H1 (cell line): ENCODE measurements at places on chromosomes 4 and X.

DNA sequence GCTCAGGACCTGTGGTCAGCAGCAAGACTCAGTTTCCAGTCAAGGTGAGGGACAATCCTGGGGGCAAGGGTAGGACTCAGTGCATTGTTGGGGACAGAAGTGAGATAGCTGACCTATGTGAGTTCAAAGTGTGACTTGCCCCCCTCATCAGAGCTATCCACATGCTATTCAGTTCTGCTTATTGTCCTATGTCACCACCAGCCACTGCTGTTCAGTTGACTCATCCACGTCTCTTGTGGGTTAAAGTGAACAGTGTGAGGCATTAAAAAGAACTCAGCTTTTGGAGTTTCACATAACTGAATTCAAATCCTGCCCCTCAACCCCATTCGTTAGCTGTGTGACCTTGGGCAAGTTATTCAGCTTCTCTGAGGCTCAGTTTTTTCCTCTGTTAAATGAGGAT lies 4.4 kb upstream of the APLN start:
- no peaks in the 10 kb centered on the region for H3K36me3 ChIP-seq
- H3K27ac ChIP-seq, result no peak overlapping the region
- no peak for DNase-seq
- H3K27me3 ChIP-seq, result no peaks in the 10 kb centered on the region
- H3K4me1 ChIP-seq, result peaks cover 2% of the 10 kb centered on the region; the same call in 1 of the 2 replicates
- H3K4me3 ChIP-seq, result no peak overlapping the region

DNA sequence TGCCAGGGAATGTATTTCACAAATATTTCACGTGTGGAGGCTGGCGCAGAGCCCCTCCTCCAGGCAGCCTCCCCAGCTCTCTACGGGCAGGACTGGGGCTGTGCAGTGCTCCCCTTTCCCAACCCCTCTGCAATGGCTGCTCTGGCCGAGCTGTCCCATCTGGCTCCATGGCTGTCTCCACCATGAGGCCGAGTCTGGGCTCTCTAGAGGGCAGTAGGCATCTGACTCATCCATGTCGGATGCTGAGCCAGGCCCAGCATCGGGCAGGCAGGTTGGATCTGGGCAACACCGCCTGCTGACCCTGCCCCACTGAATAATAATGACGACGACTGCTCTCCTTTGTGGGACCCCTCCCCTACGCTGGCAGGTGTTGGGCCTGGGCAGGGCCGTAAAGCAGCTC lies 11.0 kb upstream of the SH3TC1 start:
- no peaks in the 10 kb centered on the region for H3K36me3 ChIP-seq
- H3K4me3 ChIP-seq, result no peak overlapping the region
- H3K4me1 ChIP-seq, result peaks cover 3% of the 10 kb centered on the region; the same call in 1 of the 2 replicates
- no peak overlapping the region for H3K27ac ChIP-seq
- H3K27me3 ChIP-seq, result no peaks in the 10 kb centered on the region
- DNase-seq, result no peak

DNA sequence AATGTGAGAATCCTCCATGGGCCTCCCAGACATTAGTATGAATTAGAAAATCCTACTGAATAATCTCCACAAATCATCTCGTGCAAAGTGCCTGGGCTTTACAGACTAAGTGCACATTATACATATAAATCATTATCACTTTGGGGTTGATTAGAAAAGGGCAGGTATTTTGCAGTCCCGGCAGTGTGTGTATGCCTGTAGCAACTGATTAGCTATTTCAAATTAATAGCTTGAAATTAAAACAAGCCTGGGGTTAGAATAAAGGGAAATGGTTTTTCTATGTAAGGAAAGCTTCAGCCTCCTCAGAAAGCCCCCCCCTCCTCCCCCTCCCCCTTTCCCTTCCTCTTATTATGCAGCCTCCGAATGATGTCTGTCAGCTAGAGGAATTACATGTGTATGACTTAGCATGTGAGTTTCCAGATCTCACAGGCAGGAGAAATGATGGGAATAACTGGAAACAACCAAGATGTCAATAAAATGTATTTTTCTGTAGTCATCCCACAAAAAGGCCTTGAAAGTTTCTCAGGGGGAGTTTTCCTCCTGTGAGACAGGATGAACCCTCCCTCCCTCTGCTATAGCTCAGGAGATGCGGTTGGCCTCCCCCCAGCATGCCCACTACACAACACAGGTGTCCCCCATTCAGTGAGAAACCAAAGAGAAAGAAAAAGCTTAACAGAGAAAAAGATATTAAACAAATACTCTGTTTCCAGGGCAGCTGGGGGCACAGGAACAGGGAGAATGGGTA lies 41.2 kb upstream of the RASGEF1B start:
- no peaks in the 10 kb centered on the region for H3K27me3 ChIP-seq
- no peak for DNase-seq
- H3K27ac ChIP-seq, result no peak overlapping the region
- no peak overlapping the region for H3K4me3 ChIP-seq
- no peaks in the 10 kb centered on the region for H3K36me3 ChIP-seq

DNA sequence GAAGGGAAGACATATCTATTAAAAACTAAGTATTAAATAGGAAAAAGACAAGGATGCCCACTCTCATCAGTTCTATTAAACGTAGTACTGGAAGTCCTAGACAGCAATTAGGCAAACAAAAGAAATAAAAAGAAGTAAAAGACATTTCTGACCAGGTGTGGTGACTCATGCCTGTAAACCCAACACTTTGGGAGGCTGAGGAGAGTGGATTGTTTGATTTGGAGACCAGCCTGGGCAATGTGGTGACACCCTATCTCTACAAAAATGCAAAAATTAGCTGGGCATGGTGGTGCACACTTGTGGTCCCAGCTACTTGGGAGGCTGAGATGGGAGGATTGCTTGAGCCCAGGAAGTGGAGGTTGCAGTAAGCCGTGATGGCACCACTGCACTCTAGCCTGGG lies 1071.8 kb downstream of the FAT4 start:
- H3K36me3 ChIP-seq, result no peaks in the 10 kb centered on the region
- no peak for DNase-seq
- no peak overlapping the region for H3K27ac ChIP-seq
- H3K4me3 ChIP-seq, result no peak overlapping the region
- no peaks in the 10 kb centered on the region for H3K27me3 ChIP-seq

DNA sequence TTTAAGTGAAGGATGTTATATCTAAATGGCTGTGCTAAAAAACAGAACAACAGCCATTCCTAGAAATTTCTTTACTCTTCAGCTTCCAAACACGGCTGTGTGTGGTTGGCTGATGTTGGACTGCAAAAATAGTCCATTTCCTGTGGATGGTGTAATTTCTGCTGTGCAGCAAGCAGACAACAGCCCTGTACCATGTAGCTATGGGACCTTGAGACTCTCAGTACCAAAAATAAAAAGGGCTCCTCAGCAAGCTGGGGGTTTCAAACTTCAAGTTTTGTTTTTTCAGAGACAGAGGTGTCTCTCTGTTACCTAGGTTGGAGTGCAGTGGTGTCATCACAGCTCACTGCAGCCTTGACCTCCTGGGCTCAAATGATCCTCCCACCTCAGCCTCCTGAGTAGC lies 18.1 kb downstream of the CD40LG start:
- H3K4me3 ChIP-seq, result no peak overlapping the region
- H3K36me3 ChIP-seq, result no peaks in the 10 kb centered on the region
- H3K27ac ChIP-seq, result no peak overlapping the region
- H3K27me3 ChIP-seq, result no peaks in the 10 kb centered on the region
- H3K4me1 ChIP-seq, result no peaks in the 10 kb centered on the region

DNA sequence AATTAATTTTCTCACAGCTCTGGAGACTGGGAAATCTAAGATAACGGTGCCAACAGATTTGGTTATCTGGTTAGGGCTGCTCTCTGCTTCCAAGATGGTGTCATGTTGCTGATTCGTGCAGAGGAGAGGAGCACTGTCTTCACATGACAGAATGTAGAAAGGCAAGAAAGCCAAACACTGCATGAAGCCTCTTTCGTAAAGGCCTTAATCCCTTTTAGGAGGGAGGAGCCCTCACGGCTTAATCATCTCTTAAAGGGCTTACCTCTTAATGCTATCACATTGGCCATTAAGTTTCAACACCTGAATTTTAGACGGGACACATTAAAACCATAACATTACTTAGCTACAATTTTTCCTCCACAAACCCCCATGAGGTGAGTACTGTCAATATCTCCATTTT lies 174.1 kb downstream of the COX18 start:
- no peaks in the 10 kb centered on the region for H3K36me3 ChIP-seq
- H3K27ac ChIP-seq, result no peak overlapping the region
- no peaks in the 10 kb centered on the region for H3K4me1 ChIP-seq
- no peaks in the 10 kb centered on the region for H3K27me3 ChIP-seq
- no peak overlapping the region for H3K4me3 ChIP-seq

GRCh38 chrX:139077281-139078250 lies 366.0 kb upstream of the FGF13 start:
- no peak overlapping the region for H3K27ac ChIP-seq
- H3K4me3 ChIP-seq, result no peak overlapping the region
- no peaks in the 10 kb centered on the region for H3K27me3 ChIP-seq

DNA sequence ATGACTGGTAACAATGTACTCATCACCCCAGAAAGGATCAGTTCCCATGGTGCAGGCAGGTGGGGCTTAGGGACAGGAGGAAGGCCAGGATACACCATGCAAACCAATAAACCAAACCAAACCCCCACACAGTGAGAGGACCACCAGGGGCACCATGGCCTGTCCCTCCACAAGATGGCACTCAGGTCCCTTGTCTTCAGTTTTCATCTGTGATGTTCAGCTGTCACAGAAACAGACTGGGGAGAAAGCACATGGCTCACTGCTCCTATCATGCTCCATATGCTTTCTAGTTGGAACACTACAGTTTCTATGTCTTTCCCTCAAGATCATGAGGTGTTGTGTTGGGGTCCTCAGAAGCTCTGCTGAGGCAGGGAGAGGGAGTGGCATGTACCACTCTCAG lies 10.1 kb downstream of the HS3ST1 start:
- H3K36me3 ChIP-seq, result no peaks in the 10 kb centered on the region
- no peak overlapping the region for H3K27ac ChIP-seq
- no peak overlapping the region for H3K4me3 ChIP-seq
- H3K4me1 ChIP-seq, result peaks cover 4% of the 10 kb centered on the region

DNA sequence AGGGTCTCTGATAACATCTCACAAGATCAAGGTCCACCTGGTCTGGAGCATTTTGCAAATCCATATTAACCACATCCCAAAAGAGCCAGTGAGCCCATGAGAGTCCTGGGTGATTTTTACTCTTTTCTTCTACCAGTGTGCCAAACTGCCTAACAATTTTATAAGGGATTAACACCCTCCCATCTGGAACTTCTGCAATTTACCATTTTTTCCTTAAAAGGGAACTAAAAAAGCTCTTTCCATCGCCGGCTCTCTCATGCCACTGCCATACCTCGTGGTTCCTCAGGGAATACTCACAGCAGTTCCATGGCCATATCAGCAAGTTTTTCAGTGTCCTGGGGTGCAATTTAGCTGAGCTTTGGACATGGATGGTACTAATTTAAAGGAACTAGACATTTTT lies 55.7 kb downstream of the SEPSECS start:
- no peak overlapping the region for H3K27ac ChIP-seq
- H3K4me3 ChIP-seq, result no peak overlapping the region
- no peaks in the 10 kb centered on the region for H3K36me3 ChIP-seq
- H3K4me1 ChIP-seq, result no peaks in the 10 kb centered on the region
- H3K27me3 ChIP-seq, result no peaks in the 10 kb centered on the region
- peak; percentile 10 for DNase-seq

DNA sequence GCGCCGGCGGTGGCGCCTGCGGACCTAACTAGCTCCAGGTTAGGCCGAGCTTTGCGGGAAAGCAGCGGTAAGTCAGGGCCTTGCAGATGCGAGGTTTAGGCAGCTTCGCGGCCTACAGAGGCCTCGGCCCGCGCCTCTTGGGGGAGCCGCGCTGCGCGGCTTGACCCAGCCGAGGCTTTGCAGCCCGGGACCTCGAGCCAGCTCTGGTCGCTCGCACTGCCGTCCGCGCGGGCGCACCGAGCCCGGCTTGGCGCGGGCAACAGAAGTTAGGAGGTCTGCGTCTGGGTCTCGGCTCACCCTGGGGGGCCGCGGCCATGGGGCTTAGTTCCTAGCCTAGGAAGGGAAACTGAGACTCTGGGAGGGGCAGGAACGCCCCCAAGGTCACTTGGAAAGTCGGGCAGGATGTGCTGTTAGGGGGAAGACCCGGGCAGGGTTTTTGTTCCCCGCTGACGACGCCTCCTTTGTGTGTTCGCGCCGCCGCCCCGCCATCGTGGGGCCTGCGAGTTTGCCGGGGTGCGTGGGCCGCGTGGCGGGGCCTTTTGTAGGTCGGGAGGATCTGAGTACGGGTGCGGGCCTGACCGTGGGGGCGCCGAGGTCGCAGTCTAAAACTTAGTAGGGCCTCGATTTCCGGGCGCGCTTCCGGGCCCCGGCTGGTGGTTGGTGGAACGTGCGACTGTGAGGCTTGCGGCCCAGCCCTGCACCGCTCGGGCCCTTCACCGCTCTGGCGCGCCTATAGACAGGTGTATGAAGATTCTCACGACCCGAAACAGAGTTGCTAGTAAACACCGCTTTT lies 482 bp downstream of the RNF4 start:
- DNase-seq, result no peak
- peak overlapping the region; percentile 88 for H3K4me3 ChIP-seq

GRCh38 chr4:115657991-115658650 lies 544.7 kb upstream of the NDST4 start:
- H3K27ac ChIP-seq, result no peak overlapping the region
- no peaks in the 10 kb centered on the region for H3K27me3 ChIP-seq
- no peaks in the 10 kb centered on the region for H3K36me3 ChIP-seq
- DNase-seq, result no peak
- no peak overlapping the region for H3K4me3 ChIP-seq

DNA sequence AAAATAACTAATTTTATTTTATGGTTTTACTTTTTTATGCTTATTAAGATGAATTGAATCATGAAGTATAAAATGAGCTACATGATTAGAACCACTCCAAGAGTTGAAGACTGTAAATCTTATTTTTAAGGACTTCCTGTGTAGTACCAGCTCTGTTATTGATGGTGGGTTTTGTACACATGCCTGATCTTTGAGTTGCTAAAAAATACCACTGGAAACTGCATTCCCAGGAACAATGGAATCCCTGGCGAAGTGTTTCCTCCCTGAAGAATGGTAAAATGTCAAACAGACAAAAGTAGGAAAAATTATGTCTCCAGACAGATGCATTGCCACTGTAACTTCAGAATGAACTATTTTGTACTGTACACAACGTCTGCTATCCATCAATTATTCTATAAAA lies 935.4 kb upstream of the TENM3 start:
- peaks cover 5% of the 10 kb centered on the region; the same call in 1 of the 2 replicates for H3K4me1 ChIP-seq
- no peak overlapping the region for H3K4me3 ChIP-seq
- H3K36me3 ChIP-seq, result no peaks in the 10 kb centered on the region
- H3K27me3 ChIP-seq, result no peaks in the 10 kb centered on the region
- no peak for DNase-seq

- H3K4me1 ChIP-seq, result no peaks in the 10 kb centered on the region
- H3K27me3 ChIP-seq, result peaks cover 28% of the 10 kb centered on the region
- H3K27ac ChIP-seq, result no peak overlapping the region
- no peak overlapping the region for H3K4me3 ChIP-seq
- H3K36me3 ChIP-seq, result no peaks in the 10 kb centered on the region
Measured at GRCh38 chrX:153516073-153516472, 1.4 kb upstream of the ATP2B3 start.
